Effector memory CD4-positive, alpha-beta T cell (primary cell): ENCODE measurements at places on chromosomes 7 and 10.
A peak's percentile ranks its signal among the peaks of the same experiment; 100 is the strongest.

DNA sequence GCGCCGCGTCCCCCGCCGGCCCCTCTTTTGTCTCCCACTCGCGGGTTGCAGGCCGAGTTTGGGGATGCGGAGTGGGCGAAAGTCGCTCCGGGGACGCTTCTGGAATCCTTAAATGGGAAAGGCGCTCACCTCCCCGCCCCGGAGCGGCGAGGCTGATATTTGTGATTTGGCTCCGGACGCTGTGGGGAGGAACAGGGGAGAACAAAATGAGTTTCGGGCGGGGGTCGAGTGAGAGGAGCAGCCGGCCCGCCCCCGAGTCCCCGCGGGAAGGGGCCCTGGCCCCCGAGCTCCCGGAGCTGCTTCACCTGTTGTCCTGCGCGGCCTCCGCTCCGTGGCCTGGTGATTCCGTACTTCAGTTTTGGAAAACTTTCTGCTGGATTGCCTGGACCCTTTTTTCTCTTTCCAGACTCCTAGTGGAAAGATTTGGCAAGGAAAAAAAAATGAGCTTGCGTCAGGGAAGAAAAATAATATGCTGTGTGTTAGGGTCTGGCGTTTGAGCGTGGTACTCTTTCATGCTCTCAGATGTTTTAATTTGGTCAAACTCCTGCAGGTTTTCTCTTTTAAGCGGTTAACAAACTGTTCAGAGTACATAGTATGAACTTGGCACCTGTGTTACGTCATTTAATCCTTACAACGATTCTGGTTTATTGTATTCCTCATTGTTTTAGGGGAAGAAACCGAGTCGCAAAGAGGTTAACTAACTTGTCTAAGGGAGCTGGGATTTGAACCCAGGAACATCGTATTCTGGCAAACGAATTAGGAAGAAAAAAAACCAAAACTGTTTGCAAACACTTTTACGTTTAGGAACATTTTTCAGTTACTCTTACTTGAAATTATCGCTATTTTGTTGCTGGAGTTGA lies 924 bp downstream of the BMPR1A start:
- H3K4me1 ChIP-seq, result peaks cover 7% of the 10 kb centered on the region
- H3K27me3 ChIP-seq, result no peaks in the 10 kb centered on the region
- peak overlapping the region; percentile 19 for H3K27ac ChIP-seq
- peak overlapping the region; percentile 67 for H3K4me3 ChIP-seq

DNA sequence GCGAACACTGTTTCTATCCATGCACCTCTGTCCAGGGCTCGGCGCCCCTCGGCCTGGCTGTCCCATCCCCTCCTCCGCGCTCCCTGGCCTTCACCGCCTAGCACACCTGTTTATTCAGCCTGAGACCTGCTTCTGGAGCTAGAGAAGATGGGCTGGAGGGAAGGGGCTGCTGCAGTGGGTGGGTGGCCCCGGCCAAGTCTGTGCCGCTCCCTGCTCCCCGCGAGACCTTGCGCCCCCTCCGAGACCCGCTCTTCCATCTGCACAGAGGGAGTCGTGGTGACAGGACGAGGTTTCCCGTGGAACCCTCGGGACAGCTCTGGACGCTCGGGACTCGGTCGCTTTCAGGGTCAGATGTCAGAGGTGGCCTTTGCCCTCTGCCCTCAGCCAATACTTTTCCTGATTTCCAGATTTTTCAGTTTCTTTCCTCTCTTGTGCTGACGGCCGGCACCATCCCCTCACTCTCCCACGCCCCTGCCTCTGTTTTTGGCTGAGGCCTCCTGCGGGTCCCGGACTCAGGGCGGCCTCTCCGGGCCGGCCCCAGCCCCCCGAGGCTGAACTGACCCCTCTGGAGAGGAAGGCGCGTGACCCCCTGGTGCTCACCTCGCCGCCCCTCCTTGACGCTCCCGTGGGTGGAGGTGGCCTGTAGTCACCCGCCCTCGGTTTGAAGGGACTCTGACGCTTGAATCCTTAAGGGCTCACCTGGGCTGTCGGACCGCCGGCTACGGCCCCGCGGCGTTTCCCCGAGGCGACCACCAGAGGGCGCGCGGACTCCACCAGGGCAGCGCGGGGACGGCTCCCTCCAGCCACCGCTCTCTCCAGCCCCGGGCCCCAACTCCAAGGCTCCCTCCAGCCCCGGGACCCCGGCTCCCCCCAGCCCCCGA lies 15.6 kb downstream of the SHH start:
- peak; percentile 35 for DNase-seq
- H3K4me1 ChIP-seq, result peaks cover 3% of the 10 kb centered on the region
- H3K27me3 ChIP-seq, result peaks cover 15% of the 10 kb centered on the region
- no peak overlapping the region for H3K27ac ChIP-seq

DNA sequence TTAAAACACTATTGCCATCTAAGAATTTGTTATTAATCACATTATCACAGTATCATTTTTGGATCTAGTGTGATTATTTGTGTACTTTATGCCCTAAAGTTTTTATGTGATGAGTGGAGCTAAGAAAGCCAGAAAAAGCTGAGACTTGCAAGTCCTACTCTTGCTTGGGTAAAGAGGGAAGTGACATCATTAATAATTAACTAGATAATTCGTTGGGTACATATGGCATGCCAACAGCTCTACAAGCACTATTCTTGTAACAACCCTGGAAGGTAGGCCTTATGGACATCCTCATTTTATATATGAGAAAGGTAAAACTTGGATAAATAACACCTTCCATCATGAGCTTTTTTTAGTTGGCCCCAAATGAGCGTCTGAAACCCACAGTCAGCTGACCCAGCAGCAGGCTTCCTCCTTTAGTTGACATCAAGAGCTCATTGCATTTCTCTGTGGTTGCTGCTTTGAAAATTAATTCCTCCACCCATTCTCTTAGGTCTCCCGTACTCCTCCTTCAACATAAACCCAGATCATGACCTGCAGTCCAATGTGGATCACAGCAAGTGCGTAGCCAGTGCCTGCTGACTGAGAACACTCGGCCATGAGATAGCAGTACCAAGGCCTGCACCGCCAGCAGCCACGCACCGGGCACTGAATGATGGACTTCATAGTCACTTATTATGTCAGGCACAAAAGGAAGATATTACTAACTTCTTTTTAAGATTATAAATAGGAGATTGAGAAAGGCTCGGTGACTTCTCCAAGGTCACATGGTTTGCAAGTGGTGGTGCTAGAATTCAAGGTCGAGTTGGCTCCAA lies 292.0 kb upstream of the AOAH start:
- no peaks in the 10 kb centered on the region for H3K27me3 ChIP-seq
- peaks cover 24% of the 10 kb centered on the region for H3K36me3 ChIP-seq
- no peak overlapping the region for H3K4me3 ChIP-seq
- DNase-seq, result no peak
- no peak overlapping the region for H3K27ac ChIP-seq

- no peak for DNase-seq
- H3K4me3 ChIP-seq, result no peak overlapping the region
- no peak overlapping the region for H3K27ac ChIP-seq
Measured at GRCh38 chr7:98755138-98755898, 114.5 kb downstream of the TMEM130 start.

DNA sequence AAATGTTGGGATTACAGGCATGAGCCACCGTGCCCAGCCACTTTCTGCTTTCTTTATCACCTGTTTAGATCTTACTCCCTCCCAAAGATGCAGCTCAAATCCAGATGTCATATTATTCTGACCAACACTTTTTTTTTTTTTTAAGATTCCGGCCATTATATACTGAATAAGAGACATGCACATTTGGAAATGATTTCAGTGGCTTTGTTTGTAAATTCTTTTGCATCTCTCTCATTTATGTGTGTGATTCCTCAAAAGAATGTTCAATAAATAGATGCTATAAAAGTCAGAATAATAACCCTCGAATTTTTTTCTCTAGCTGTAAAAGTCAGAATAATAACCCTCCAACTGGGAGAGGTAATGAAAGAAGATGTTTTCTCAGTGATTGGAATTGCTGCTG lies 25.4 kb downstream of the HECW1 start:
- H3K4me3 ChIP-seq, result no peak overlapping the region
- H3K27me3 ChIP-seq, result no peaks in the 10 kb centered on the region
- H3K4me1 ChIP-seq, result no peaks in the 10 kb centered on the region
- no peak for DNase-seq
- H3K27ac ChIP-seq, result no peak overlapping the region

GRCh38 chr10:55091691-55092328 lies 290.8 kb upstream of the PCDH15 start:
- no peak overlapping the region for H3K4me3 ChIP-seq
- H3K4me1 ChIP-seq, result no peaks in the 10 kb centered on the region
- no peak for DNase-seq
- no peak overlapping the region for H3K27ac ChIP-seq
- H3K27me3 ChIP-seq, result no peaks in the 10 kb centered on the region

DNA sequence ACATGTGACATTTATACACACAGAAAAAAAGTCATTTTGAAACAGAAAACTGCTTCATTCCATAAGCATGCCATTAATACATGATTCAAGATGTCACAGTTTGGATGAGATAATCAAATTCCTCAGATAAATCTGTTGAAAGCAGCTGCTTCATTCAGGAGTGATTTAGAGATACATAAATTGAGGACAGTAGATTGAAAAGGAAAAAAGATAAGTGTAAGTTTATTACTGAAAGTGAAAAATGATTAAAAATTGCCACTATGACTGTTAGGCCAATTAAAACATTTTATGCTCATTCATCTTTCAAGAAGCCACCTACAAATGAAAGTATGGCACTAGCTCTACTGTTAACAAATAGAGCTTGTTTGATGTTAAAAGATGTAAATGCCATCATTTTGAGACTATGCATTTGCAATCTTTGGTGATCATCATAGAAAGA lies 136.9 kb upstream of the CDK6 start:
- no peak overlapping the region for H3K27ac ChIP-seq
- peaks cover 2% of the 10 kb centered on the region for H3K27me3 ChIP-seq

DNA sequence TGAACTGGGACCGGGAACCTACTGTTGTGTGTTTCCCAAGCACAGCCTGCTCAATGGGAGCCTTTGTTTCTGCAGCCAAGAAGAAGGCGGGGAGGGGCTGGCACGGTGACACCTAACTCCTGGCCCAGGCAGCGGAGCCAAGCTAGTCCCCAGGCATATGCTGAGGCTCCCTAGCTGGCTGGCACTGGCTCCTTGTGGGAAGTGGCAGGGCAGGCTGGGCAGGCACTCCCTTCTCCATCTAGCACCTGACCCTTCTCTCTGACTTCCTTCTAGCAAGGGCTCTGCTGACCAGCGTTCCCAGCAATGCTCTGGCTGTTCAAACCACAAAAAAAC lies 325.0 kb downstream of the PLXNA4 start:
- H3K27me3 ChIP-seq, result no peaks in the 10 kb centered on the region
- H3K4me3 ChIP-seq, result no peak overlapping the region
- no peaks in the 10 kb centered on the region for H3K36me3 ChIP-seq

GRCh38 chr10:103802081-103802480 lies 53.3 kb downstream of the SH3PXD2A start:
- H3K36me3 ChIP-seq, result no peaks in the 10 kb centered on the region
- no peak for DNase-seq
- H3K4me3 ChIP-seq, result no peak overlapping the region
- H3K27me3 ChIP-seq, result no peaks in the 10 kb centered on the region
